ENCODE measurements at places on chromosomes 6 and 20.

DNA sequence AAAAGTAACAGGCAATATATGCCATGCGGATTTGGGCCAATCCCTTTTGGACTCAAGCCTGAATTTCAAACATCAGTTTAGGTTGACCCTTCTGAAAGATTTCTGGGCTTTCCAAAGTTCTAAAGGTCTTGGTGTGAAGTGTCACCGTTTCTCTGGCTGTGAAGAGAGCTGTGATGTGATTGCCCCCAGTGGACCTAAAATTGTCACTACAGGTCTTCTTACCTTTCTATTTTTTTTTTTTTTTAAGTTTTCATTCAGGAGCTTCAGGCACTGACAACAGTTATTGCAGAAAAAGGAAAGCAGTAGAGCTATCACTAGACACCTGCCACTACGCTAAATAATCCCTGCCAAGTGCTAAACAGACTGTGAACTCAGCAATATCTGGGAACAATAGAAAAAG, 75.7 kb upstream of the OPRM1 start:
- no peak for DNase-seq

DNA sequence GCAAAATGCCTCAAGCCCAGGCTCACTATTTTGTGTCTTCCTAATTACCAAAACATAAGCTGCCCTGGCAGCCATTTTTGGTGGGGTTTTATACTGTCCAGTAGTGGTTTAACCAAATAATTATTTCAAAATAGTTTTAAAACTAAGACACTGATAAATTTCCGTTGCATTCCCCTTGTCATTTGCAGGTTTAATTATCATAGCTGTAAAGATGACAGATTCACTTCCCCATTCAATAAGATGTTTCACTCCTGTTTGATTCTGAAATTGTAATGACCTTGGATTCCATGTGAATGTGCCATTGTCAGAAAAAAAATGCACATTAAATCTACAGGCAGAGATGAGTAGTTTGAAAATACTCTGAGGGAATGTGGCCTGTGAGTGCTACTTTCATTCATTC, 172.0 kb downstream of the COL9A1 start:
- DNase-seq: no peak

GRCh38 chr20:19428324-19428723, 215.9 kb downstream of the SLC24A3 start:
- no peak for DNase-seq

DNA sequence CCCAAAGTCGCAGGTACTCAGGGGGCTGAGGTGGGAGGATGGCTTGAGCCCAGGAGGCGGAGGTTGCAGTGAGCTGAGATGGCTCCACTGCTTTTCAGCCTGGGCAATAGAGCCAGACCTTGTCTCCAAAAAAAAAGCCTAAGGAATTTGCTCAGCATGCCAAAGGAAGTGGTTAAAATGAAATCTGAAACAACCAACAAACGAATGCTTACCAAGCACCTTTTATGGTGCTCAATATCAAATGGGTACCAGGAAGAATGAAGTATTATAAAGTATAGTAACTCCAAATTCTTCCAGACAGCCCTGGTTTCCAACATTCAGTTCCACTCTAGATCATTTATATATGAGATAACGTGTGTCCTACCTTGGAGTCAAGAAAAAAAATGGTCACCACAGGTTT, 14.0 kb downstream of the GMDS start:
- DNase-seq: no peak

DNA sequence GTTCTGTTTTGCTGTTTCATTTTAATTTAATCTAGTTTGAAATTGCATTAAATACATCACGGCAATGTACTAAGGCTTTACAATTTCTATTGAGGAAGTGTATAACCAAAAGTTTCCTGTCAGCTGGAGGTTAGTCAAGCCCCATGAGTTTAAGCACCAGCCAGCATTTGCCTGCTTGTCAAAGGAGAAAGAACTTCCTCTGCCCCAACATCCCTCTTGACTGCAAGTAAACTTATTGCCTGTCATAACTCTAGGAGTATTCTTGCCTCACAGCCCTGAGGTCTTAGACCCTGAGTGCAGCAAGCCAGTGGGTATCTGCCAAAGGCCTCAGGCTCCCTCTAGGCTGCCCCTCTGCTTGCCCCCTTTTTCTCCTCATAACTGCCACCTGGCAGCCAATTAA, 106.7 kb upstream of the INSM1 start:
- no peak for DNase-seq

GRCh38 chr20:5908981-5909380, 41.4 kb downstream of the TRMT6 start:
- DNase-seq: no peak

- no peak for DNase-seq
These were observed 60.2 kb upstream of the RNF144B start for GRCh38 chr6:18326980-18327379.

DNA sequence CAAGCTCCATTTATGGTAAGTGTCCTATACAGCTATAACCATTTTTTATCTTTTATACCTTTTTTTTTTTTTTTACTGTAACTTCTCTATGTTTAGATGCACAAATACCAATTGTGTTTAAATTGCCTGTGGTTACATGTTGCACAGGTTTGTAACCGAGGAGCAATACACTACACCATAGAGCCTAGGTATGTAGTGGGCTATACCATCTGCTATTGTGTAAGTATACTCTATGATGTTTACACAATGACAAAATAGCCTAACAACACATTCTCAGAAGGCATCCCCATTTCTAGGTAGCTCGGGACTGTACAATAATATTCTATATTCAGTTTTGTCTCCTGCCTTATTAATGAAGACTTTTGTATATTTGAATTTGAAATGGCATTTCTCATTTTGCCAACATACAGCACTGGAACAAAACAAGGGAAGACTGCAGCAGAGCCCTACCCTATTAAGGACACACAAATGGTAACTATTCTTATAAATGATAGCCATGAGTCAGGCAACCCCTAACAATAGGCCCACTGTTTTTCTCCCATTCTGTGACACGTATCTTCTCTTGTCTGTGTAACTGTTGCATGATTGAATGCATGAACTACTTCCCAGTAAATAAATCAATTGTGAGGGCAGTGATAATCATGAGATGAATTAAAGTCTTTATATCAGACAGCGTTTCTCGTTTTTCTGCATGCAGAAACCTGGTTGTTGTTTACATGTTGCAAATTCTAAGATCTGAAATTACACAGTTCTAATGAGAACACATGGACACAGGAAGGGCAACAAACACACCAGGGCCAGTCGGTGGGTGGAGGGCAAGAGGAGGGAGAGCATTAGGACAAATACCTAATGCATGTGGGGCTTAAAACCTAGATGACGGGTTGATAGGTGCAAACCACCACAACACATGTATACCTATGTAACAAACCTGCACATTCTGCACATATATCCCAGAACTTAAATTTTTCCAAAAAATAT, 173.9 kb downstream of the EPM2A start:
- no peak for DNase-seq

DNA sequence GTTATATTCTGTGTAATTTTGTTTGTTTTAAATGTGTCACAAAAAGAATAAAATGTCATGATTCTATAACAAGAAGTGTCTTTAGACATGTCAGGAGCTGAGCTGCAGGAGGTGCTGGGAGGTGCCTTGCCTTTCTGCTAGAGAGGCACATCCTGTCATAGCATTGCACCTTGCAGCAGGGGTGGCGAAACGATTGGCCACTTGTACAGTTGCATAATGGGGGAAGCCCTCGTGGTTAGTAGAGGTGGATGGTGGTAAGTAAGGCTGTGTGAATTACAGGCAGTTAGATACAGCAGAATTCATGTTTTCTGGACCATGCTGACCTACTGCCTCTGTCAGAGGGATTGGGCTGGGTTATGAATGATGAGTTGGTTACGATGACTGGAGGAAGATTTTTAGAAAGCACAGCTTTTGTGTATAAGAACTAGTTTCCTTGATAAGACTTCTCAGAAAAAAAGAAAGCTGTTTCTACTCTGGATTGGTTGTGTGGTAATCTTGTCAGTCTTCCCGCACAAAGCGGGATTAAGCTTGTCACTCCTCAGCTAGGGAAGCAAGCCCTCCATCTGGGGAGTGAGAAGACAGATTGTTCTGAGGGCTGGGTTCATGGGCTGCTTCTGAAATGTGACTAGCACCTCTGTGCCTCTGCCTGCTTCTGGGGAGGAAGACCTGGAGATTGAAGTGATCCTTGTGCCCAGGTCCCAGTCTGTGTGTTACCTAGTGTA, 74.9 kb downstream of the FOXO3 start:
- no peak for DNase-seq

DNA sequence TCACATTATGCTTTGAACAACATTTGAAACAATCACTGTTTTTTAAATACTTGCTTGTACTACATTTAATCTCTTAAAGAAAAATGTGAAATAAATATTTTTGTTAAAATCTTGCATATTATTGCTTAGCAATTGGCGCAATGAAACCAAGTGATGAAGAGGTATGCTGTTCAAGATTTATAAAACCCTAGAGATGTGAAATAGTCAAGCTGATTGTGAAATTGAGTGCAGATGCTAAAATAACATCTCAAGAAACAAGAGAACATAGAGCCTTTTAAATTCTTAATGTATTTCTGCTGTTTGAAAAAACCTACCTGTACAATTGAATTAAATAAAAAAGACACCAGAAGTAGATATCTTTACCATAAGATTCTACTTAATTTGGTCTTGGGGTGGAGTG, 179.2 kb upstream of the MCHR2 start:
- DNase-seq: no peak

DNA sequence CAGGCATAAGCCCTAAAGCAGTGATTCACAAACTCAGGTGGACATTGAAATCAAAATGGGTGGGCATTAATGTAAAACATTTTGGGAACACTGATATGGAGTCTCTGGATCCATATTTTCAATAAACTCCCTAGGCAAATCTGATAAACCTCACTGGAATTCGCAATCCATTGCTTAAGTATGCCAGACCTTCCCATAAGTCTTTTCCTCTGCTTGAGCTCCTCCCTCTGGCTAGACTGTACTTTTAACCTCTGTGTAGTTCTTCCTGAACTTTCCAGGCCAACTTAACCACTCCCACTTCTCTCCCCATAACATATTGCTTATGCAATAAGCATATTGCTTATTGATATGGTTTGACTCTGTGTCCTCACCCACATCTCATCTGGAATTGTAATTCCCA, 629.7 kb upstream of the IMPG1 start:
- no peak for DNase-seq

DNA sequence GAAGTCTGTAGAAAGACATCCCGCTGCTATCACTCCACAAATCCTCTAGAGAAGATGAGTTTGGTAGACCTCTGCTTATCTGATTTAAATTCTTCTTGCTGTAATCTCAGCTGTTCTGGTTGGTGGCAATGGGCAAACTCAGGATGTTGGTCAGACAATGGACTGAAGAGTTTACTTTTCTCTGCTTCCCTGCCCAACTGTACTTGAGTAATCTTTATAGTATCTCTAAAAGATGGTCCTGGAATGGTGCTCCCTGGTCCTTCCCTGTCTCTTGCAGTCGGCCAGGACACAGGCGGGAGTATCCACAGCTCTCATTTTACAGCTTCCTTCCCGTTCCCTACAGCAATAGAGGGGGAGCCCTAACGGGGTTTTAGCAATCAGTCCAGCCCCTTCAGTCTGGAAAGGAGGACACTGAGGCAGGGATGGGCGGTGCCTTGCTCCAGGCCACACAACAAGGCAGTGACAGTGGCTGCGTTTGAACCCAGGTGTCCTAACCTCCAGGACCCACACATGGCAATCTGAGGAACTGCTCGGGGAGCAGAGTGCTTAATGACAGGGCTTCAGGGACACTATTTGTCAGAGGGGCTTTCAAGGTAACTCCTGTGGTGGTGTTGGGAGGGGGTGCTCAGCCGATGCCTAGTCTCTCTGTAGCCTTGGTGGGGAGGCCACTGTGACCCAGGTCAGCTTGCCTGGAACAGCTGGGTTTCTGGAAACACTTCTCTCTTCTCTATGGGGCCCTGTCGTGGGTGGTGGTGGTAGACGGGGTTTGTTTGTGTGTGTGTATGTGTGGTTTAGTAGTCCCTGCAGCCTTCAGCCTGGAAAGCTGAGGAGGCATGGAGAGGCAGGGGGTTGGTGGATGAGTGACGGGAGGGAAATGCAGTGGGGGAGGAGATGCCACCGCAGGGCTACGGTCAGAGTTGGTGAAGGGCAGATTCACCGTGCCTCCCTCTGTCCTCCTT, 9.5 kb upstream of the VEGFA start:
- no peak for DNase-seq

DNA sequence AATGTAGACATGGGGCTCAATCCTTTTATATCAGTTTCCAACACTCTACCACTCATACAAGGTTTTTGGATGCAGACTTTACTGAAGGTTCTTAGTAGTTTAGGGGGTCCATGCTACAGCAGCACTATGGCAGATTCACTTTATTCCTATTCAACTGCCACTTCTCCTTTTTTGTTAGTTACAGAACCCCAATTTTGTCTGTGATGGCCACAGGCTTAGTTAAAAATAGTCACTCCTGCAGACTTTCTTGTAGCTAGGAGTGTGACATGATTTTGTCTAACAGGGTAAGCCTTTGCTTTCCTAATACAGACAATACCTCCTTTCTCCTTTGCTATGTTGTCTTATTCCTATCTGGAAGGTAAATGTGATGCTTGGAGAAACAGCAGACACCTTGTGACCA, 90.0 kb upstream of the SLC24A3 start:
- DNase-seq: no peak

DNA sequence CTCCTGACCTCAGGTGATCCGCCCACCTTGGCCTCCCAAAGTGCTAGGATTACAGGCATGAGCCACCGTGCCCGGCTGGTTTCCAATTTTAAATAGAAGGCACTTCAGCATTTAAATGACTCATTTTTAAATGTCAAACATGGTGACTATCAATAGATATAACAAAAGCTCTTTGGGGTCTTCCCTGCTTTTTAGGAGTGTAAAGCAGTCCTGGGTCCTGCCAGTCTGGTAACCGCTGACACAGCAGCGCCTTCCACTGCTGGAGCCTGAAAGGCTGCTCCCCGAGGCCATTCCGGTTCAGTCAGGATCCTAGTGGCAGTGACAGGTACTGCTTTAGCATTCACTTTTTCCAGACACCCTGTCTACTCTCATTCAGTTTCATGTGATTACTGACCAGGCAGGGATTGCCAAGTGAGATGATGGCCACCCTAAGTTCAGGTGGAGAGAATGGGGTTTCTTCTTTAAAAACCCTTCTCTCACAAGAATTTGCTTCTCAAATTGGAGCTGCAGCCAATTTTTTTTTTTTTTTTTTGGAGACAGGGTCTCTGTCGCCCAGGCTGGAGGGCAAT, 5.1 kb downstream of the DIDO1 start:
- DNase-seq: peak; percentile 34

DNA sequence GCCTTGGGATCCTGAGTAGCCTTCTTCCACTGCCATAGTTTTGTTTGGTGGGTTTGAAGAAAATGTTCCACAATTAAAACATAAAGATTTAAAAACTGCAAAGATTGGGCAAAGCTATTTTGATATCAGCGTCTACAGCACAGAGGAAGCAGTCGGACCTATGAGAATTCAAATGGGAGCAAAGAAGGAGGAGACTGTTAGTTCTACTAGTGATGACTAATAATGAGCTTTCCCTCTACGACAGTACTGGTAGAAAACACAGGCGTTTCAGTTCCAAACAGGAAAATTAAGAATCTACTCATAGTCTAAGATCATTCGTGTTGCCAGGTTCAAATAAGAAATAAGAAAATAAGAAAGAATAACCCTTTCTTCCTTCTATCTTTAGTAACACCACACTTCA, 121.2 kb downstream of the INSM1 start:
- no peak for DNase-seq

All from stimulated activated CD8-positive, alpha-beta memory T cell treated with anti-CD3 and anti-CD28 coated beads, Interleukin-7, amount 100 ng/mL, for 1 hour (primary cell).